ENCODE measurements at places on chromosomes 4 and X.
A peak's percentile ranks its signal among the peaks of the same experiment; 100 is the strongest.

GRCh38 chr4:123740236-123740635, 343.6 kb downstream of the SPRY1 start:
- DNase-seq: no peak

- no peak for DNase-seq
Measured at GRCh38 chr4:74118600-74119338, 19.8 kb upstream of the CXCL2 start.

DNA sequence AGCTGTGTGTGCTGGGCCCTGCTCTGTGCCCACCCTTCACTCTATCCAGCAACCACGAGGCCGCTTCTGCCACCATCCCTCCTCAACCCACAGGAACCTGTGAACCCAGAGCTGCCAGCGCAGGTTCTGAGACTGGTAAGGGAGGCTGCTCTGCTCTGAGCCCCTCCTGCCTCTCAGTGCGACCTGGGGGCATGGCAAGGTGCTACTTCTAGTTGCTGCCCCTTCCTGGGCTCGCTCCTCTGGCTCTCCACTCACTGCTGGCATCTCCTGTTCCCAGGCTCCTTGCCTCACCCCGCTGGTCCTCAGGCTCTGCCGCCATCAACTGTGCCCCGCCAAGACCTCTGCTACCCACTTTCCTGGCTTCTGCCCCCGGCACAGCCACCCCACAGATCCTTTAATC, 39.3 kb downstream of the RNF212 start:
- DNase-seq: no peak

GRCh38 chr4:153523941-153524386, 57.8 kb downstream of the TMEM131L start:
- no peak for DNase-seq

DNA sequence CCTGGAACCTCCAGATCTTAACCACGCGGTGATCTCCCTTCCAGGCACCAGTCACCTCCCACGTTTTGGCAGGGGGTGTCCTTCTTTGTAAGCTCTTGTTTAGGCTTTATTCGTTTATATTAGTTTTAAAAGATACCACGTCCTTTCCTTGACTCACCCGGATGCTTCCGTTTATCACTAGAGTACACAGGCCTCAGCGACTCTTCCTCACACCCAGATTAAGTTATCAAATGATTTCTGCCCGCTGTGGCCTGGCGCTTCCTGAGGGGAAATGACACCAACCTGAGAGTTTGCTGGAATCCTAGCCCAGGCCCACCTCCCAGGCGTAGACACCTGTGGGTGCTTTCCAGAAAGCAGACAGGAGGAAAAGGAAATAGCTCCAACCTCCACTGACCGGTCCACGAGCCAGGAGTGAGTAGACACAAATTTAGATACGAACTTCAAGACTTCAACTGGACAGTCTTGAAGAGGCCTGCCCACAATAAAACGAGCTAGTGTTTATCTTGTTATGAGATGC, 756 bp upstream of the ADAMTS3 start:
- DNase-seq: no peak

DNA sequence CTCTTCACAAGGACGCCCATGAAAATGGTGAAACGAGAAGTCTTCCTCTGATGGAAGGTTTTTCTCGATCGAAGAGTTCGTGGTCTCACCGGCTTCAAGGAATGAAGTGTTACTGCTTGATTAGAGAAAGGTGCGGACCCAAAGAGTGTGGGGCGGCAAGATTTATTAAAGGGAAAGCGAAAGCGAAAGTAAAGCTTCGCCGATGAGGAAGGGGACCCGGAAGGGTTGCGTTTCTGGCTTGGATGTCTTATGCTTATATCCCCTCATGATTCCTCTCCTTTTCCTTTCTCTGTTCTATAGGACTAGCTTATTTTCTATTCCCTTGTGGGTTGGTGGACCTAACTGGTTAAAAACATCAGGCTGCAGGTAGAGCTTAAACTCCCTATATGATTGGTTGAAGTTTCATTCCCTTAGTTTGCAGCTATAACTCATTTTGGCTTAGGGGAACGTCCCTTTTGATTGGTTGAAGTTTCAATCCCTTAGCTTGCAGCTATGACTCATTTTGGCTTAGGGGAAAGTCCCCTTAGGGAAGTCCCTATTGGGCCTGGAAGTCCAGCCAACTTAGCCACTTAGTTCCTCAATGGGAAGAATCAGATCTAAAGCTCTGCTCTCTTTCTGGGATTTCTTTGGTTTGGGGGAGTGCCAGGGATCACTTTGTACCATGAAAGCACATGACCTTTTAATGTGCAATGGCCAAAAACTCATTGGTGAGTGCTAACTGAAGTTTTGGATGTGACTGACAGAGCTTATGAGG, 1025.0 kb upstream of the PCDH10 start:
- DNase-seq: no peak

GRCh38 chrX:155266439-155266838, 2.1 kb upstream of the RAB39B start:
- no peak for DNase-seq

GRCh38 chr4:16351161-16351560, 124.9 kb upstream of the TAPT1 start:
- DNase-seq: no peak

- no peak for DNase-seq
Measured at GRCh38 chr4:181507180-181507835, 735.9 kb upstream of the TENM3 start.

GRCh38 chr4:15420642-15421041, 7.2 kb upstream of the C1QTNF7 start:
- DNase-seq: no peak

DNA sequence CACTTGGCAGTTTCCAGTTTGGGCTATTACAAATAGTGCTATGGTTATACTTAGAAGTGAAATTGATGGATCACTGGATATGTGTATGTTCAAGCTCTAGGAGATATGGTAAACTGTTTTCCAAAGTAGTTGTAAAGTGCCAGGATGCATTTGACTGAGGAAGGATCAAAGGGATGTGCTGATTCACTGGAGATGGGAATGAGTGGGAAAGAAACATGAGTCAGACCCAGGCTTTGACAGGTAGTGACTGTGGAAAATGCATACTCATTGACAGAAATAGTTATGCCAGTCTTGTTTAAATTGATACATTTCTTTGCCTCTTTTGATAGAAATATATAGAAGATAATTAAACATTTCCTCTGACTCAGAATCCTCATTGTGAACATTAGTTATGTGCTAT, 77.9 kb downstream of the CEP135 start:
- DNase-seq: no peak

- DNase-seq: no peak
Measured at GRCh38 chr4:187499956-187500355, 495.6 kb upstream of the ZFP42 start.

- no peak for DNase-seq
Measured at GRCh38 chr4:58507079-58507478, 1396.9 kb upstream of the IGFBP7 start.

GRCh38 chr4:99927566-99927965, 18.9 kb downstream of the DNAJB14 start:
- DNase-seq: no peak

- no peak for DNase-seq
Measured at GRCh38 chrX:107025545-107025944, 25.5 kb upstream of the MORC4 start.

DNA sequence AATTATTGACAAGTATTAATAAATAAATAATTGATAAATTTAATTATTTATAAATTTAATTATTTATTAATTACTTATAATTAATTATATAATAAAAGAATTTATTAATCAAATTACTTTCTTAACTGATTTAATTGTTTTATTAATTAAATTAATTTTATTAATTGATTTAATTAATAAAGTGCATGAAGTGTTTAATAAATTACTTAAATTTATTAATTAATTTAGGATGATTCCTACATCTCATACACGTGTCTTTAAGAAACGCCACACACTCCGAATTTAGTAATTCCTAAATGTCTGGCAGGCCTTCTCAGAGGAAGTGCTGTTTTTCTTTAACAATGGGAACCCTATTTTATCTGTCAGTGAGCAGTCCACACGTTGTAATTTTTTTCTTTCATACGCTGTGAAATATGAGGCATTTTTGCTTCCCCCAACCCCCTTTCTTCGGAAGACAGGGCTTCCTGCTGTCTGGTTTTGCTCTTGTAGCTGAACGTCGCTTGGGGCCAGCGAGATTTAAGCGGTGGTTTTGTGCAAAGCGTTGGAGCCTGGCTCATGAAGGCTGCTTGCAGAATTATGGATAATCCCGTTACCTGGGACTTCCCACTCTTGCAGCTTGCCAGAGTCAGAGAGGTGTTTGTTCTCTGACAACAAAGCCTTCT, 46.8 kb downstream of the CRLF2 start:
- peak; percentile 17 for DNase-seq

DNA sequence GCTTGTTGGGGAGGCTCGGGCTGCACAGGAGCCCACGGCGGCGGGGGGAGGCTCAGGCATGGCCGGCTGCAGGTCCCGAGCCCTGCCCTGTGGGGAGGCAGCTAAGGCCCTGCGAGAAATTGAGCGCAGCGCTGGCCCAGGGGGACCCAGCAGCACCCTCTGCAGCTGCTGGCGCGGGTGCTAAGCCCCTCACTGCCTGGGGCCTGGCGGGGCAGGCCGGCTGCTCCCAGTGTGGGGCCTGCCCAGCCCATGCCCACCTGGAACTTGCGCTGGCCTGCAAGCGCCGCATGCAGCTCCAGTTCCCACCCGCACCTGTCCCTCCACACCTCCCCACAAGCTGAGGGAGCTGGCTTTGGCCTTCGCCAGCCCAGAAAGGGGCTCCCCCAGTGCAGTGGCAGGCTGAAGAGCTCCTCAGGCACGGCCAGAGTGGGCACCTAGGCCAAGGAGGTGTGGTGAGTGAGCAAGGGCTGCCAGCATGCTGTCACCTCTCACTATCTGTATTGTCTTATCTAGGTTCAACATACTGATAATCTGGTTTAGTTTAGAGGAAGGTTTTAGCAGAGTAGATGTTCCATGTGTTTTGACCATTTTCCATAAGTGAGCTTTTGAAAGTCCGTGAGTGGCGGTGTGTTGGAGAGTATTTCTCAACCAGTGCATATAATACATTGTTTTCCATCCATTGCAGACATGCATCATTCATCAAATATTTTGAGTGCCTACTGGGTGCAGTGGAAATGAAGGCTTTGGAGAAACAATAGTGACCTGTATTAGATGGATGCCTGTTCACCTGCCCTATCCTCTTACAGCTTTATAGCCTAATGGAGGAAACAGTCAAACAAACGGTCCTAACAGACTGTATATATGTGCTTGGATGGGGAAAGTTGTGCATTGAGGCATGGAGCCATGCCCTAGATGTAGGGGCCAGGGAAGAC, 13.1 kb downstream of the PI4K2B start:
- no peak for DNase-seq

DNA sequence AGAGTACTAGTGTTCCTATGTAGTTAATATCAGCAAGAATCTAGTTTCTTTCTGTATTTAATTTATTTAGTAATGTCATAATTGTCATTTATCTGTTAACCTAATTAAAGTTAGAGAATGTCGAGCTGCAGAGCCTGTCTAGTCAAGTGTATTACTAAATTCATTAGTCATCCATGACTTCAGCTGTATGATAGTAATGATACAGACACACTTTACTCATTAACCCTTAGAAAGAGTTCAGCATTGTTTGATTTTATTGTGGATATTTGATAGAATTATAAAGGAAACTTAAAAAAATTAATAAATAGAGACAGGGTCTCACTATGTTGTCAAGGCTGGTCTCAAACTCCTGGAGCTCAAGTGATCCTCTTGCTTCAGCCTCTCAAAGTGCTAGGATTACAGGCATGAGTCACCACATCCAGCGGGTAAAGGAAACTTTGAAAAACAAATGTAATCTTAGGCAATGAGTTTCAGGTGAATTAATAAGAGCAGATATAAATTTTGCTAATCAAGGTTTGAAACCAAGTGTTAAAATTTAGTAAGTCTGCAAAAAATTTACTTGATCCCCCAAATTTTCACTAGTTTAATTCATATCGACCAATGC, 110.6 kb downstream of the ANK2 start:
- DNase-seq: no peak

- DNase-seq: no peak
Measured at GRCh38 chr4:151674804-151675391, 85.9 kb downstream of the GATB start.

- no peak for DNase-seq
Measured at GRCh38 chr4:6035786-6036185, 17.6 kb upstream of the C4orf50 start.

DNA sequence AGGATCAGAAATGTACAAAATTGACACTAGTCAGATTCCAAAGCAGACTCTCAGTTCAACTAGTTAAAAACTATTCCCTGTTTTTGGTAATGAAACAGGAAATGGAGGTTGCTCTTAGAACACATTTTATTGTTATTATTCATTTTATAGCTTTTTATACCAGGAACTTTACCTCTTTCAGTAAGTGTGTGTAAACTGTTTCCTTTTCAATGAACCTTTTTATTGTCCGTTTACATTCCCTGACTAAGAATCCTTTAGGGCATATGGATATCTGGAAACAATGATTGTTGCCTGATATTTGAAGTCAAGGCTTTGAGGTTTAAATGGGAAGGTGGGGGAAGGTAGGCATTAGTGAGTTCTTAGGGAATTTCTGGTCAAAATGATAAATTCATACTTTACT, 1511.4 kb downstream of the ADGRL3 start:
- DNase-seq: no peak

- no peak for DNase-seq
Measured at GRCh38 chr4:145293658-145294057, 113.3 kb upstream of the OTUD4 start.

GRCh38 chr4:153643406-153644383, 40.4 kb upstream of the TLR2 start:
- no peak for DNase-seq

DNA sequence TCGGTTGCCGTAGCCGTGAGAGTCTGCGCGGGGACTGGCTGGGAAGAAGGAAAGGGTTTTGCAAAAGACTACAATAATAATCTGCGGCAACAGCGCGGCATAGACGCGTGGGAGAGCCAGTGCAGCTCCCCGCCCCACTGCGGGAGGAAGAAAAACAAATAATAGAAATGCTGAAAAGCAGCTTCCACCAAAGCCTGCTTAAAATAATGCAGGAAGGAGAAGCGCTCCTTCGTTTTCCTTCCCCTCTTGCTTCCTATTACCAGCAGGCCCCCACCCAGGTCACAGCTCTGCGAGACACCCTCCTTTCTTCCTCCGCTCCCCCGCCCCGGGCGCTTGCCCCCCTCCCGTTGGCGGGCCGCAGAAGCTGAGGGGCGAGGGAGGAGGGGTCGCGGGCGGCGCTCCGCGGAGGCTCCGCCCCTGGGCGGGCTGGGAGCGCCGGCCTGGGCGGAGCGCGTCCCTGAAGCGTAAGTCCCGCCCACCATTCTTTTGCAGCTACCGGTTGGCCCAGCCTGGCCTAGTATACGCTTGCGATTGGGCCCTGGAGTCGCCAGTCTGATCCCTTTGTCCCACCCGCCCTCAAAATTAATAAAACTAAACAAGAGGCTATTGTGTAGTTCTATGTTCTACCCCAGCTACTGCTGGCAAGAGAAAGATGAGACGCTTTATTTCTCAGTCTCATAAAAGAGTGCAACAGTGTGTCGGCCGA, 636 bp upstream of the AMOT start:
- DNase-seq: peak; percentile 80

All from CD4-positive, alpha-beta T cell treated with Interleukin-6 for 4 hours (primary cell).